GM23248 (cell line): ENCODE measurements at places on chromosomes 2 and 18.

GRCh38 chr2:138711812-138712211, 68.4 kb downstream of the NXPH2 start:
- DNase-seq = peak; percentile 4

- DNase-seq = no peak
Measured at GRCh38 chr18:37266290-37266689, 299.3 kb downstream of the CELF4 start.

DNA sequence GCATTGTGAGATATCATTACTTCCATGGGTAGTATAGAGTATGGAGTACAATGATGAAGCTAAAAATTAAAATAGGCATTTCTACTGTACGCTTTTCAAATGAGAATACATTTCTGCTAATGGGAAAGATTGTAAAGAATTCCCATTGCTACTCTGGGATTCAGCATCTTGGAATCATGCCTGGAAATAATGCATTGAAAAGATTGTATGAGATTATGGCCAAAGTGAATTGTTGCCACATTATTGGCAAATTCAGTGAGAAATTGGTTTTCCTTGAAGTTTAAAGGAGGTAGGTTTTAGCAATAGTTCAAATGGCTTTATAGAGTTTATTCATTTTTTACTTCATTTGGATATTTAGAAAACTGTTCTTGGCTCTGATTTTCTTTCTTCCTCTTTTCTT, 157.9 kb downstream of the GULP1 start:
- DNase-seq = no peak

DNA sequence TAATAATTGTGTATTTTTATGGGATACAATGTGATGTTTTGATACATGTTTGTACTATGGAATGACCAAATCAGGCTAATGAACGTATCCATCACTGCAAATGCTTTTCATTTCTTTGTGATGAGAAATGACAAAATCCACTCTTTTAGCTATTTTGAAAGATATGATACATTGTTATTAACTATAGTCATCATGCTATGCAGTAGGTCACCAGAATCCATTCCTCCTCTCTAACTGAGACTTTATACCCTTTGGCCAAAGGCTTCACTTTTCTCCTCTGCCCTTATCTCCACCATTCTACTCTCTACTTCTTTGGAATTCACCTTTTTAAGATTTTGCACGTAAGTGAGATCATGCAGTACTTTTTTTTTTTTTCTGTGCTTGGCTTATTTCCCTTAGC, 44.5 kb upstream of the TMEM17 start:
- peak; percentile 30 for DNase-seq

- peak; percentile 61 for DNase-seq
Measured at GRCh38 chr2:74835831-74836674, 2.1 kb downstream of the HK2 start.

GRCh38 chr2:39587641-39588040, 78.1 kb upstream of the TMEM178A start:
- DNase-seq = no peak

DNA sequence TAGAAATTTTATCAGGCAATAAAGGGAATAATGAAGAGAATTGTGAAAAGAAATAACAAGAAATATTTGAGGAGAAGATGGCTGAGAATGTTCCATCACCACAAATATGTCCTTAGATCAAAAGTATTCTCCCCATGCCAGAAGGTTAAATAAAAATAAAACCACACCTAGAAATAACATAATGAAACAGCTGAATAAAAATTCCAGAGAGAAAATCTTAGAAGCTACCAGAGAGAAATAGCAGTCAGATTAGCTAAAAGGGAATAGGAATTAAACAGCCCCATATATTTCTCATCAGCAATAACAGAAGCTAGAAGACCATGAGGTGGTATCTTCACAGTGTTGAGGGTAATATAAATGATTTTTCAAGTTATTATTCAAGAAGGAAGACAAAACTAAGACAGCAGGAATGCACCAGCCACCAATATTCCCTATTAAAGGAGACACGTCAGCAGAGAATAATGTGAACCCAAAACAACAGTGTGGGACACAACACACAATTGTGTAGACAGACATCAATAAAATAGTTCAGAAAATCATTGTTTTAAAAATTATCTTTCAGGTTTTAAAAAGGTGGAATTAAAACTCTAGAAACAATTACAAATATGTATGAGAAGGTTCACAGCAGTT, 82.0 kb upstream of the NEDD4L start:
- no peak for DNase-seq

- peak; percentile 38 for DNase-seq
Measured at GRCh38 chr18:54774423-54774822, 53.9 kb upstream of the RAB27B start.

DNA sequence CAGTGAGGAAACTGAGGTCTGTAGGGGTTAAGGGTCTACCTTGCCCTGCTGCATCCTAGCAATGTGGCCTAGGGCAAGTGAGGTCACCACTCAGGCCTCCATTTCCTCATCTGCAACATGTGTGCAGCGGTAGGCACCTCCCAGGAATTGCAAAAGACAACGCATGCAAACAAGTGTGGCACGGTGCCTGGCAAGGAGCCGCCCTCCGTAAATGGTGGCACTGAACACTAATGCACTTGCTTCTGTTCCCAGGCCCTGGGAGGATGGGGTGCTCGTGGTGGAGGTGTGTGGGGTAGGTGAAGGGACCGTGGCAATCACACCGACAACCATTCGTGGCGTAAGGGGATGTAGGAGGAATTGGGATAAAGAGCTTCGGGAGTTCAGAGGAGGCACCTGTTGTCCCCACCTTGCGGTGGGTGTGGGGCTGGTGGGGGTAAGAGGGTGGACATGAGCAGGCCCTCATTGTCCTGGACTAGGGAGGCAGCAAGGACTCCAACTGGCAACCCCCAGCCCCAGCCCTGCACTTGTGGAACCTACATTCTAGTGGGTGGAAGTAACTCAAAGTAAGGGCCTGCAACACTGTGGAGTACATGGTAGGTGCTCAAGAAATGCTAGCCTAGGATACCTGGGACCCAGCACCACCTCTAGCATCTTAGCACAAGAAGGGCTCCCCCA, 26.0 kb downstream of the ATOH8 start:
- peak; percentile 40 for DNase-seq

DNA sequence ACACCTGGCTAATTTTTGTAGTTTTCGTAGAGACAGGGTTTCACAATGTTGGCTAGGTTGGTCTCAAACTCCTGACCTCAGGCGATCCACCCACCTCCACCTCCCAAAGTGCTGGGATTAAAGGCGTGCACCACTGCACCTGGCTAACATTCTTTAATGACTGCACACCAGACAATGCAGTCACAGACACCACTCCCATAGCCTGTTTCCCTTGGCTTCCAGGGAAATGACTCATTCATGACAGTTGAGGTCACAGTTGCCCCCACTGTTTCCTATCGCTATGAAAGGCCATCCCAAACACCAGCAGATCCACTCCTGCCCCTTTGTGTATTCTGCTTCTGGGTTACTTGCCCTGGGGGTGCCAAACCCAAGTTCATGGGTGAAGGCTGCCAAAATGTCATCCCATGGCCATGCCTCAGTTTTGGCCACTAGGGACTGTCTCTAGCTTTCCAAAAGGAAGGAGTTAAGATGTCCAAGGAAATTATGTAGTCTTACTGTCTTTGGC, 8.7 kb downstream of the CHMP1B start:
- peak; percentile 83 for DNase-seq

- DNase-seq = no peak
Measured at GRCh38 chr2:892401-892800, 58.2 kb upstream of the SNTG2 start.

DNA sequence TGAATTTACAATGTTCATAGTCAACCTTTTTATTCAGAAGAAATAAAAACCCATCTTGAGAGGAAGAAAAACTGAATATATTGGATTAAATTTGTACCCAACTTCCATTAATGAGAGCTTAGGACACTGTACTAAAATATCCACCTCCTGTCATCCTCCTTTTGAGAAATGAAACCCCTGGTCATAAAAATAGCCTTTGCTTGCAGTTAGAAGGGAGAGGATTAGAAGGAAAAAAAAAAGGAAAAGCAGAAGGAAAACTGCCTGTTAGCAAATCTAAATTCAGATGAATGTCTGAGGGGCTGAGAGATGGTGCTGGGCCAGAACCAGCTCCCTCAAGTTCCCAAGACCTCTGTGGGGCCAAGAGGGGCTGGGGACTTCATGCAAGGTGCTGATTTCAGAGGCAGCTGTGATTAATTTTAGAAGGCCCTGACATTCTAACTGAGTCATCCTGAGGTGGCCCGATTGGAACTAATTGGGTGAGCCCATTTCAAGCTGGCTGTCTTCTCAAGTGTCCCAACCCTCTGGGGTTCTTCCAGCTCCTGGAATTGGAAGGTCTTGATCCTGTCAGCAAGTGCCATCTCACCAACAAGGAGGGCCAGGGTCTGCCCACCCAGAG, 38.4 kb upstream of the BIN1 start:
- peak; percentile 79 for DNase-seq
